Kidney epithelial cell (primary cell): ENCODE measurements at places on chromosomes 1 and 21.

GRCh38 chr21:35034203-35034926 lies 14.7 kb downstream of the RUNX1 start:
- no peak for DNase-seq

GRCh38 chr1:150696162-150696561 lies 792 bp downstream of the GOLPH3L start:
- DNase-seq = no peak

GRCh38 chr21:42002421-42002958 lies 7.7 kb downstream of the ZBTB21 start:
- DNase-seq = peak; percentile 70

- no peak for DNase-seq
These were observed 3.7 kb downstream of the SIM2 start for GRCh38 chr21:36702622-36702968.

DNA sequence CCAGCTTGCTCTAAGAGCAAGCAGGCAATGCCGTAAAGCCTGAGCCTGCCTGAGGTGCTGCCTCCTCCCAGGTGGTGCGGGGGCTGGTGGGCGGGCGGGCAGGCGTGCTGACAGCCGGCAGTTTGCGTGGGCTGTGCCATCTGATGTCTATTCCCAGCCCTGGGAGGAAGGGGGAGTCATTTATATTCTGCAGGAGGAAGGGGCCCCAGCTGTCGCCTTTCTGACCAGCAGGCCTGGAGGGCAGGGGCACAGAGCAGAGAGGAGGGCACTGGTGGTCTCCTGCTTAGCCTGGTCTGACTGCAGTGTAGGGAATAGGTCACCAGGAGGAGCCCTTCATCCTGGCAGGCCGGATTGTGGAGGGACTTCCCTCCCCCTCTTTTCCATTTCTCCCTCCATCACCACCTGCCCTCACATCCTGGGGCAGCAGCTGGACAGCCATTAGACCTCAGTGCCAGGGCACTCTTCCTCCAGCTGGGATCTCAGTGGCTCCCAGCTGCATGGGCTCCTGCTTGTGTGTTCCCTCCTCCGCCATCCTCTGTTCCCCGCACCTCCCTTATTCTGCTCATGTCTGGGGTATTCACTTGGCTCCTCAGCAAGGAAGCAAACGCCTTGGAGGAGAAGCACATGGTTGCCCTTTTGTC lies 4.4 kb downstream of the CYB561D1 start:
- DNase-seq = no peak
